T-helper 2 cell treated with Interferon-gamma antibody and Interleukin-4, amounts not matched to agents 5 μg/mL and 100 μg/mL, for 36 hours (primary cell): ENCODE measurements at places on chromosomes 2 and 18.
A peak's percentile ranks its signal among the peaks of the same experiment; 100 is the strongest.

DNA sequence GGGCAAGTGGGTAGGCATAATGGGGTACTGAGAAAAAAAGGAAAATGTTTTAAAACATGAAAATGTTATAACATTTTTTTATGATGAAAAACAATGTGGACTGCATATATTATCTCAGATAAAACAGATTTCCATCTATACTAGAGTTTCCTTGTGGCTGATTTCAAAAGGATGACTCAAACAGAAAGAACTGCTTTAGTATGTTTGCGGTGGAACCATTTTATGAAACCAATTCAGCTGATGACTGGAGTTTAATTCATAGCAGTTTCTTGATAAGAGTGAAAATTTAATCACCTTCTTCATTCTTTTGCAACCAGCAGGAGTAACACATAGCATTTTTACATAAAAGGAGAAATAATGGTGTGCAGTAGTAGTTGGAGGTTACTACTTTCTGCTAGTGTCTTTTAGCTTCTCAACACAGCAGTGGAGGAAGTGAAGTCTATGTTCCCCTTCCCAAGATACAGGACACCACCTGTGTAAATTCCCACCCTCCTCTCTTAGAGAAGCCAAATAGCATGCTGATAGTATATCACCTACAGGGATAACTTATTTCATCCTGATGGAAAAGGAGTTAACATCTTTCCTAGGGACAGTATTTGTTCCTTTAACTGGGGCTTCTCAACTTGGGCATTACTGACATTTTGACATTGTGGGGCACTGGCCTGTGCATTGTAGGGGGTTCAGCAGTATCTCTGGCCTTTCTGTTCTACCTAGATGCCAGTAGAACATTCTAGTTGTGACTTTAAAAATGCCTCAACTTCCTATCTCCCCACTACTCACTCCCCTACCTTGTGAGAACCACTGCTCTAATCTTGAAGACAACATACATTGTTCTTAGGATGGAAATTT, 29.9 kb downstream of the PELI1 start:
- peaks cover 50% of the 10 kb centered on the region for H3K4me1 ChIP-seq
- DNase-seq = no peak
- H3K36me3 ChIP-seq = peaks cover 11% of the 10 kb centered on the region
- no peaks in the 10 kb centered on the region for H3K27me3 ChIP-seq
- peak overlapping the region; percentile 79 for H3K27ac ChIP-seq
- peak overlapping the region; percentile 72 for H3K4me3 ChIP-seq

DNA sequence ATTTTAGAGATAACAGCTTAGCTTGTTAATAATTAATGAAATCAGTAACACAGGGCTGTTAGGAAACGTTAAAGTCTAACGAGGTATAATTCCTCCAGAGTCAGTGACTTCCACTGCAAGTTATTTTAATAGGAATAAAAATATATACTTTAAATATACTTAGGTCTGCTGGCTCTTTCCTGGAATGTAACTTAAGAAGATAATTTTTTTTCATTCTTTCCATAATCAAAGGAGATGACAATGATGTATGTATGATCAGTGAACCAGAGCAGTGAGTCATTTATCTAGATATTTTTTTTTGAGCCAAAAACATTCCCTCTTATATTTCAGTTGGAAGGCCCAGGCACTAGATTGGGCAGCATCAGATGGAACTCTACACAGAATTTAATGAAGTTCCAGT, 104.2 kb upstream of the LYPD1 start:
- no peak overlapping the region for H3K4me3 ChIP-seq
- H3K27ac ChIP-seq = no peak overlapping the region
- H3K4me1 ChIP-seq = no peaks in the 10 kb centered on the region
- no peaks in the 10 kb centered on the region for H3K27me3 ChIP-seq

DNA sequence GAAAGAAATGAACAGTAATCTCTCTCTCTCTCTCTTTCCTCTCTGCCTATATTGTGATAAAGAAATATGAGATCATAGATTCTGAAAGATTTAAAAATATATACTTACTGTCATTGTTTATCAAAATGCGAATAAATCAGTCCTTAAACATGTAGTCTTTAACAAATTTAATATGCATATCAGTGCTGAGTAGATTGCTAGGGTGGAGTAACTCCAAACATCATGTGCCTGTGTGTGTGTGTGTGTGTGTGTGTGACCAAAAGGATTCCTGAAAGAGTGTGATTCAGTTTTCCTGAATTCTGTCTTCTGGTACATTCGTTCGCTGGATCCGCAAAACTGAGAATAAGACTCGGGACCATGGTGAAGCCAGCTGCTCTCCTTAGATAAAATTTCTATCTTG, 24.0 kb upstream of the DSEL start:
- peaks cover 2% of the 10 kb centered on the region for H3K4me1 ChIP-seq
- no peak overlapping the region for H3K4me3 ChIP-seq
- H3K27me3 ChIP-seq = no peaks in the 10 kb centered on the region
- no peaks in the 10 kb centered on the region for H3K36me3 ChIP-seq

- H3K4me1 ChIP-seq = peaks cover 2% of the 10 kb centered on the region
- H3K36me3 ChIP-seq = peaks cover 39% of the 10 kb centered on the region
- H3K4me3 ChIP-seq = no peak overlapping the region
- no peak for DNase-seq
These were observed 24.2 kb upstream of the ARMC9 start for GRCh38 chr2:231174211-231174651.

GRCh38 chr2:179461420-179461819, 196.8 kb upstream of the SESTD1 start:
- no peak for DNase-seq
- H3K27ac ChIP-seq = no peak overlapping the region
- H3K4me3 ChIP-seq = no peak overlapping the region
- no peaks in the 10 kb centered on the region for H3K36me3 ChIP-seq
- no peaks in the 10 kb centered on the region for H3K27me3 ChIP-seq
- no peaks in the 10 kb centered on the region for H3K4me1 ChIP-seq

DNA sequence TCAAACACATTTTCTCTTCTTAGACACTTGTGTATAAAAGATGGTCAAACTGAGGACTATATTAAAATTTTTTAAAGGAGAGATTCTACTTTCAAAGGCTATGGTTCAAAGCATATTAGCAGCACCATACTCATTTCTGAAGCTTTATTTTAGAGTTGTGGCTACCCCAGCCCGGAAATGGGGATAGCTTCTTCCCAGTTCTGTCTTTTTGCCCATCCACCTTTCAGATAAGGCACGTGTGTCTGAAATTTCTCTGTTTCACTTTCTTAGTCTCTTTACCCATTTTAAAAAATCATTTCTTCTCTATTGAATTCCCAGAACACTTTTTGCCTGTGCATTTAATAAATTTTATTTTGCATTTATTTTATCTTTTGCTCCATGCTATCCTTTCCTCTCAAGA, 431.5 kb downstream of the RNF144A start:
- H3K27ac ChIP-seq = no peak overlapping the region
- peaks cover 7% of the 10 kb centered on the region for H3K27me3 ChIP-seq
- no peaks in the 10 kb centered on the region for H3K36me3 ChIP-seq
- no peak overlapping the region for H3K4me3 ChIP-seq
- no peak for DNase-seq

DNA sequence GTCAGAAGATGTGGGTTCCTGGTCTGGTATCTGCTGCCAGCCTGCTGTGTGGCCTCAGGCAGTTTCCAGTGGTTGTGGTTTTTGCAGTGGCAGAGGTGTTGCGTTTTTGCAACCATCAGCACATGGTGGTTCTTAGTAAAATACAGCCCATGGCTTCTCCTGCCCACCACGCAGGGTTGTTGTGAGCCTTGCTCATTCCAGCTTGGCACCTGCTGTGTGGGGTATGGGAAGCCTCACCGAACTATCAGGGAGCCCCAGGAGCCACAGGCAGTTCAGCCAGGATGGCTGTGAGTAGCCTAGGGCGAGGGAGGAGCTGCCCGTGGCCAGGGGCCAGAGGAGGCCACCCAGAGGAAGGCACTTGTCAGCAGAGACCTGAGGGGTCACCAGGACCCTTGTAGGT, 9.8 kb downstream of the ARID5A start:
- no peak for DNase-seq
- peak overlapping the region; percentile 62 for H3K27ac ChIP-seq
- peak overlapping the region; percentile 64 for H3K4me3 ChIP-seq
- peaks cover 45% of the 10 kb centered on the region for H3K4me1 ChIP-seq
- no peaks in the 10 kb centered on the region for H3K27me3 ChIP-seq

DNA sequence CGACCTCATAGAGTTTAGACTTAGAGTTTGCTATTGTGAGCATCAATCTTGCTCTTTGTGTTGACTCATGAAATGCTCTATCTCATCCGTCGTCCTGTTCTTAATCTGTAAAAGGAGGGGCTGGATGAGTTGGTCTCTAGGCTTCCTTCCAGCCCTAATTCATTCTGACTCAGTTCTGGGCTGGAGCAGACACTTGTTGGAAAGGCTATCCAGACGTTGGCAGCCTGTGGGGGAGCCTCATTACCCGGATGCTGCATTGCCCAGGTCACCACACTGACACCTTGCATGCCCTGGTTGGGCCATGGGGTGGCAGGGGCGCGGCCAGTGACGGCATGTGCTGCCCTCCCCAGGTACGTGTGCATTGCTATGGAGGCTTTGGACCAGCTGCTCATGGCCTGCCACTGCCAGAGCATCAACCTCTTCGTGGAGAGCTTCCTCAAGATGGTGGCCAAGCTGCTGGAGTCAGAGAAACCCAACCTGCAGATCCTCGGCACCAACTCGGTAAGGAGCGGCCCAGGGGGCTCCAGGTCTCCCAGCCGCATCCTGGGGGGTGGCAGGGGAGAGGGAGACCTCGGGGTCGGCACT, 61.5 kb downstream of the EFR3B start:
- peaks cover 2% of the 10 kb centered on the region for H3K27me3 ChIP-seq
- H3K4me3 ChIP-seq = no peak overlapping the region
- no peak for DNase-seq
- H3K27ac ChIP-seq = no peak overlapping the region
- H3K4me1 ChIP-seq = no peaks in the 10 kb centered on the region

- H3K4me3 ChIP-seq = no peak overlapping the region
- H3K36me3 ChIP-seq = peaks cover 23% of the 10 kb centered on the region
- DNase-seq = no peak
These were observed 12.6 kb downstream of the NT5DC4 start for GRCh38 chr2:112733456-112733855.

GRCh38 chr2:156864753-156865152, 392.8 kb upstream of the GALNT5 start:
- H3K27me3 ChIP-seq = no peaks in the 10 kb centered on the region
- H3K36me3 ChIP-seq = no peaks in the 10 kb centered on the region
- no peaks in the 10 kb centered on the region for H3K4me1 ChIP-seq
- no peak for DNase-seq

DNA sequence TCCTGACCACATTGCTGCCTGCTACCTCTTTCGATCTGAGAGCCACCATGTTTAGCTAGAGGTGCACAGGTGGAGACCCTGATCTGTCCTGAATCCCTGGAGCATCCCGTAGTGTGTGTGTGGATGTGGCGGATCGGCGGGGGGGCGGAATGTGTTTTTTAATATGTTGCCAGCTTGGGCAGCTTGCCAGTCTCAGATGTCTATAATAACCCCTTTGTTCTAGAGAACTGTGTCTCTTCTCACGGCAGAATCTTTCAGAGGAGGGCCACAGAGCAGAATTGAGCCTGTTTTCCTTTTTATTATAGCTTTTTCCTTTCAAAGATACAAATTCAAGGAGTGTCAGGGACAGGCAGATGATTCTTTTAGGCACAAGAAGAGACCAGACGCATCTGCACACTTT, 934.1 kb upstream of the KLHL29 start:
- no peaks in the 10 kb centered on the region for H3K4me1 ChIP-seq
- DNase-seq = no peak
- H3K27ac ChIP-seq = no peak overlapping the region
- H3K36me3 ChIP-seq = no peaks in the 10 kb centered on the region

DNA sequence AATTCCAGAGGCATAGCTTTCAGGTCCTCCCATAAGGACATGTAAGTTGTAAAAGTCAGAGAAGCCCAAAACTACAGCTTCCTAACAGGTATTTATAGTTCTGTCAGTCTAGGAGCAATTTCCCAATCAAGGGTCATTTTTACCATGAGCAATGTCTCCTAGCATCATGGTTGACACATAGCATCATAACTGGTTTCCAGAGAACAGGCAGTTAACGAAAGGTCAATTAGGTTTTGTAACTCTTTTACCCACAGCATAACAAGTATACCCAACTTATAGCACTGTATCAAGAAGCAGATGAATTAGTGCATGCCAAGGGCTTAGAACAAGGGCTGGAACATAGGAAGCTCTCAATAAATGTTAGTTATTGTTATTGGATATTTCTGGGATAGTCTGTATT, 110.1 kb downstream of the MREG start:
- H3K4me1 ChIP-seq = peaks cover 3% of the 10 kb centered on the region
- H3K4me3 ChIP-seq = no peak overlapping the region
- DNase-seq = no peak
- H3K36me3 ChIP-seq = no peaks in the 10 kb centered on the region

GRCh38 chr2:155157065-155157464, 458.6 kb downstream of the KCNJ3 start:
- H3K4me3 ChIP-seq = no peak overlapping the region
- no peak for DNase-seq
- no peaks in the 10 kb centered on the region for H3K36me3 ChIP-seq
- no peaks in the 10 kb centered on the region for H3K27me3 ChIP-seq

- peaks cover 12% of the 10 kb centered on the region for H3K4me1 ChIP-seq
- H3K27me3 ChIP-seq = peaks cover 9% of the 10 kb centered on the region
- H3K27ac ChIP-seq = no peak overlapping the region
- DNase-seq = no peak
- H3K36me3 ChIP-seq = no peaks in the 10 kb centered on the region
These were observed 53.2 kb upstream of the RAB27B start for GRCh38 chr18:54774981-54775665.

- H3K27me3 ChIP-seq = no peaks in the 10 kb centered on the region
- no peak for DNase-seq
- no peak overlapping the region for H3K27ac ChIP-seq
- H3K36me3 ChIP-seq = no peaks in the 10 kb centered on the region
- H3K4me3 ChIP-seq = no peak overlapping the region
- no peaks in the 10 kb centered on the region for H3K4me1 ChIP-seq
These were observed 129.3 kb upstream of the SMIM21 start for GRCh38 chr18:75556841-75557240.

GRCh38 chr18:79585395-79586370, 93.9 kb upstream of the CTDP1 start:
- no peaks in the 10 kb centered on the region for H3K36me3 ChIP-seq
- H3K27ac ChIP-seq = no peak overlapping the region
- DNase-seq = no peak
- peaks cover 3% of the 10 kb centered on the region for H3K4me1 ChIP-seq

- no peaks in the 10 kb centered on the region for H3K36me3 ChIP-seq
- H3K4me3 ChIP-seq = no peak overlapping the region
- H3K4me1 ChIP-seq = peaks cover 11% of the 10 kb centered on the region
- no peak for DNase-seq
These were observed 271.0 kb downstream of the NEDD4L start for GRCh38 chr18:58315041-58315440.
